ENCODE measurements at places on chromosomes 1 and 21.

DNA sequence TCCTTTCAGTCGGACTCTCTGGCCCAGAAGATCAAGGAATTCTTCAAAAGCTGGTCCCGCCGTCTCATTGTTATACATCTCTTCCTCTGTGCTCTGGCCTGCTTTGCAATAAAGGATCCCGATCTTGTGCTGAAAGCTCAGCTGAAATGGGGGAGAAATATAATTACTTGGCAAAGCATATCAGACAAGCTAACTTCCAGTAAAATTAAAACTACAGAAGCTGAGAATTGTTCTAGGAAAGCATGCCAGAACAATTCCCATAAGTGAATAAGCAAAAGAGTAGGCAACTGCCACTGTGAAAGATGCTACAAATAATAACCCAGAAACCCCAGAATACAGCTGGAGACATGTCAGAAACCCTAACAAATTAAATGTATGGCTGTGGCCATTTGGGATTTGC lies 146.1 kb downstream of the SIPA1L2 start:
- no peak for DNase-seq

- DNase-seq, result peak; percentile 54
Observed at GRCh38 chr1:21293537-21294265, 3.4 kb upstream of the ECE1 start.

- no peak for DNase-seq
Observed at GRCh38 chr21:16215193-16215592, 485.4 kb downstream of the USP25 start.

DNA sequence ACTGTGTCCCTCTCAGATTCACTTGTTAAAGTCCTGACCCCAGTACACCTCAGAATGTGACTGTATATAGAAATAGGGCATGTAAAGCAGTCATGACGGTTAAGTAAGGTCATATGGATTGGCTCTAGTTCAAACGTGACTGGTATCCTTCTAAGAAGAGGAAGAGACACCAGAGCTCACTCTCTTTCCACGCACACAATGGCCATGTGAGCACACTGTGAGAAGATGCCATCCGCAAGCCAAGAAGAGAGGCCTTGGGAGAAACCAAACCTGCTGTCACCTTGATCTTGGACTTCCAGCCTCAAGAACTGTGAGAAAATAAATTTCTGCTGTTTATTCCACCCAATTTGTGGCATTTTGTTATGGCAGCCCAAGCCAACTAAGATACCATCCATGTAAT lies 56.8 kb upstream of the IRF2BP2 start:
- no peak for DNase-seq

GRCh38 chr1:247212627-247213617 lies 41.1 kb upstream of the ZNF124 start:
- DNase-seq, result no peak

DNA sequence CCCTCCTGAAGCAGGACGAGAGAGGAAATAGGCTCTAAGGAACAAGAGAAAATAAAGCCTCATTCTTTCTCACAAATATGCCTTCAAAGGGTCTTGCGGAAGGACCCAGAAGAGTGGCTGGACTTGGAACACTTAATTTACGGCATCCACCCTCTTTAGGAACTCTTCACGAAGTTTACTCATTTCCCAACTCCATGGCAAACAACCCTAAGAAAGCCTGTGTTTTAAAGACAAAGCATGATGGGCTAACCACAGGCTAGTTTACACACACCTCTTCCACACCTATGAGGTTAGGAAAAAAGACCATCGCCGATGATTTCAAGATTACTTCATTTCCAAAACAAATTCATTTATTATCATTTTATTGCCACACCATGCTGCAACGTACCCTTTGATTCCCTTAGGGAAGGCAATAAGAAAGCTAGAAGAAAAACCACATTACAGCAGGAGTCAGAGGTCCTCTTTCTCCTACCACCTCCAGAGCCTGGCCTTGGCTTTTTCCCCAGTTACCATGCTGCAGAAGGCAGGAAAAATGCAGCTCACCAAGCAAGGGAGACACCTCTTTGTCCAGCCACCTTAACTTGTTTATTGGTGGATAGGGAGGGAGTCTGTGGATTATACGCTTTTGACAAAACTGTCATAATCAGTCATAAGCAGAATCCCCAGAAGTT lies 29.6 kb downstream of the CHI3L2 start:
- no peak for DNase-seq

GRCh38 chr1:33893147-33893830 lies 29.4 kb downstream of the HMGB4 start:
- no peak for DNase-seq

DNA sequence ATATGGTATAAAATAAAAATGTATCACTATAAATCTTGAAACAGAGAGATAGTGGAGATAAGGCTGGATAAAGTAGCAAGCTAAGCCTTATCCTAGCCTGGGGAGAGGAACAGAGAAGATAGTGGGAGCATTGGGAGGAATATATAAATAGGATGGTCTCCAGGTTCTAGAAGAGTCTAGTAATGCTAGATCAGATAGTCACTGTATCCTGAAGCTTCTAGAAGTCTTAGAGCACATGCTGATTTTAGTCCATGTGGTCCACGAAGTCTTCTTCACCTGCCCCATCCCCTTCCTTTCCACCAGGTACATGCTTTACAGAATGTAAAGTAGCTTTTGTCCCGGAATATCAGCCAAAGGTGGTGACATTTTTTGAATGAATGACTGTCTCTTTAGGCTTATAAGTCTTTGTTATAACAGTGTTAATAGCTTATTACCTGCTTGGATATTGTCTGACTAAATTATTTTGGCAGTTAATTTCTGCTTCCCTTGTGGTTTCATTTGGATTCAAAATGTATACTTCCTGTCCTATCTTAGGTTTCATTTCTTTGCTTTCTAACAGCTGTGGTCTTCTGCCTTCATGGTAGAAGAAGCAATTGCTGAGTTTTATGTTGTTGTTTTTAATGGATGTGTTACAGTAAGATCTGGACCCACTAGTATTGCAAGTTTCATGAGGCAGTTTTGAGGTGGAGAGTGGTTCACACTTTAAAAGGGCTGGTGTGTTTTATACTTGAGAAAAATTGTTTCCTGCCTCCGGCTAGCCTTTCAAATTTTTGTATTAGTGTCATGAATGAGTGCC lies 5.9 kb downstream of the SMG7 start:
- DNase-seq, result no peak

GRCh38 chr1:11314959-11315358 lies 42.0 kb downstream of the UBIAD1 start:
- no peak for DNase-seq

- no peak for DNase-seq
Observed at GRCh38 chr1:219185486-219186117, 11.9 kb downstream of the LYPLAL1 start.

DNA sequence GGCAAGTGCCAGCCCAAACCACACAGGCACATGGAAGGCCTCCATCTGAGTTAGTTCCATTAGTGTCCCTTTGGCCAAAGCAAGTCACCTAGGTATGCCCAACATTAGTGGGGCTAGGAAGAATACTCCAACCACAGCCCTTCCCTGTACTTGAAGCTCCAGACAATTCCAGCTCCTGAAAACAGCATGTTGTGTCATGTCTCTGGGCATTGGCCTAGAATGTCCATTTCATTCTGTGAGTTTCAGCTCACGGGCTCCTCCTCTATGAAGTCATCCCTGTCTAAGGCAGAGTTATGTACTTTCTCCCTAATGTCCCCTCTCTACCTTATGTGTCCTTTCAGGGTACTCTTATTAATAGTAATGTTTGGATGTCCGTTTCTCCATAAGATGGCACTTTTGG lies 96.5 kb upstream of the SPATA6 start:
- no peak for DNase-seq

DNA sequence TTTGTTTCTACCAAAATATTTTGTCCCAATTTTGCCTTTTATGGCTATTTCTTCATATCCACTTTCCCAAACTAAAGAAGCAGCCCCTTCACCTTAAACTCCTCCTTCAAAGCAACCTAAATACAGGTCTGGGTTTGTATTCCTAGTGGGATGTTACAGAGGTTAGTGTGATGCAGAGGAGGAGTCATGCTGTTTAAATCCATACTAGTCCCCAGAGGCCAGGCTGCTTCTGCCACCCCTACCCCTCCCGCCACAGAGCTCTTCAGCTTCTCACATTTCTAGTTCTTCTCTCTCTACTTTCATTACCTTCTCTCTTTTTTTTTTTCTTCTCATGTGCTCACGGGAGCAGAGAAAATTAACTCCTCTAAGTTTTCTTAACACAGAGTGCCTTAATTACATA lies 29.3 kb downstream of the SELL start:
- DNase-seq, result no peak

- DNase-seq, result no peak
Observed at GRCh38 chr1:117660271-117660965, 54.6 kb downstream of the TENT5C start.

DNA sequence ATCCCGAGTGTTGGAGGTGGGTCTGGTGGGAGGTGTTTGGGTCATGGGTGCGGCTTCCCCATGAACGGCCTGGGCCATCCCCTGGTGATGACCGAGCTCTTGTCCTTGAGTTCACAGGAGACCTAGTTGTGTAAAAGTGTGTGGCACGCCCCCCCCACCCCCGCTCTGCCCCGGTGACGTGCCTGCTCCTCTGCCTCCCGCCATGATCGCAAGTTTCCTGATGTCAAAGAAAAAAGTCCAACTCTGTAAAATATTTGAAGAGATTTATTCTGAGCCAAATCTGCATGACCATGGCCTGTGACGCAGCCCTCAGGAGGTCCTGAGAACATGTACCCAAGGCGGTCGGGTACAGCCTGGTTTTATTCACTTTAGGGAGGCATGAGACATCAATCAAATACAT lies 125.1 kb upstream of the COL6A1 start:
- DNase-seq, result no peak

- DNase-seq, result peak; percentile 19
Observed at GRCh38 chr21:44013380-44014088, 1.4 kb downstream of the TRAPPC10 start.

- DNase-seq, result no peak
Observed at GRCh38 chr1:8903410-8903809, 24.9 kb upstream of the ENO1 start.

GRCh38 chr21:25717491-25718147 lies 17.1 kb downstream of the ATP5PF start:
- DNase-seq, result no peak

DNA sequence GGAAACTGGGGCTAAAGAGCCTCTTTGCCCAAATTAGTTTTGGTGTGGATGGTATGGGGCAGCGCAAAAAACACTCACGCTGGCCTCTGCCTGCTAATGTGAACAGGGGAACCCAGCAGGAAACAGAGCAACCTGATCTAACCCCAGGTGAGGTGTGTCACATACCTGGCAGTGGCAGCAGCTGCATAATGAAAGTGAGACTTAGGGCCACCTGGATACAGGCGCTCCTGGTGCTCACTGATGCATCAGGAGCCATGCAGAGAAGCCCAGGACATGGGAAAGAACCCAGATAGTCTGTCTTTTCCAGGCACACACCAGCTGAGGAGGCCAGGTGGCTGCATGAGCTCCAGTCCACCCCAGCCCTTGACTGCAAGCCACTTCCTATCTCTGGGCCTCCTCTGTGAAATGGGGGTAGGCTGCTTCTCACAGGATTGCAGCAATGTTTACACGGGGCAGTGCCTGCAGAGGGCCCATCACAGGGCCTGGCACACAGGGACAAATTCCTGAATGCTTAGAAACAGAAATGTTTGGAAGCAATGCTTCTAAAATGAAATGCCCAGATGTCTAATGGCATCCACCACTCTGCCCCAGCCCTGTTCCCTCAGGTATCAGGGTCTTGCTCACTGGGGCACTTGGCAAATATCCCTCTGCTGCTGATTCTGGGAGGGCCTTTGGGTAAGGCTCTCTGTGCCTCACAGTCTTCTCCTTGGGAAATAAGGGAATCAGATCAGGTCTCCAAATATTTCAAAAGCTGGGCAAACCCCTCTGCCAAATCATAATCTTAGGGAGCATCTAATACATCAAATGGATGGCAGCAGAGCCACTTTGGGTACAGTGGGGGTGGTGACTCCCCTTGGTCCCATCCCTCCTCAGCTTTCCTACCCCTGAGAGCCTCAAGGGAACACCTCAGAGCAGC lies 19.9 kb downstream of the DHCR24 start:
- DNase-seq, result no peak

DNA sequence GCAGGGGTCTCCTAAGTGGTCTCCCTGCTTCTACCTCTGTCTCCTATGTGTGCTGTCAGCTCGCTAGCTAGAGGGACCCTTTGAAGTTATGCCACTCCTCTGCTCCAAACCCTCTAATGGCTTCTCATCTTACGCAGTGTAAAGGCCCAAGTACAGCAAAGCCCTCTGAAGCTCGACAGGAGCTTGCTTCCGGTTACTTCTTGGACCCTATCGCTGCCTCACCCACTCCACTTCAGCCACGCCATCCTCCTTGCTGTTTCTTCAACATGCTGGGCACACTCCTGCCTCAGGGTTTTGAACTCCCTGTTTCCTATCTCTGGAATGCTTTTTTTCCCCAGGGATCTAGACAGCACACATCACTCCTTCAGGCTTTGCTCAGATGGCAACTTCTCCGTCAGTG lies 102.3 kb upstream of the F3 start:
- DNase-seq, result no peak

GRCh38 chr1:201557572-201557958 lies 18.6 kb downstream of the NAV1 start:
- no peak for DNase-seq

DNA sequence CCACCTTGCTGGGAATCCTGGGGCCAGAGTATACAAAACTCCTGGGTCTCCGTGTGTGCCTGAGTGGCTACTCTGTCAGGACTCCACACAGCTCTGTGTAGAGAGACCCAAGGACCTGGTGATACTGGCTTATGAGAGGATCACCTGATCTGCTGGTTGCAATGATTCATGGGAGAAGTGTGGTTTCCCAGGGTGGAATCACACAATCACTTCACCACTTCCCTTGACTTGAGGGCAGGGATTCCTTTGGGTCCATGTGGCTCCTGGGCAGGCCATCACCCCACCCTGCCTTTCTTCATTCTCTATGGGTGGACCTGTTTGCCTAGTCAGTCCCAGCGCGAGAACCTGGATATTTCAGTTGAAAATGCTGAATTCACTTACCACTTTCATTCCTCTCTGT lies 13.3 kb downstream of the PRSS38 start:
- no peak for DNase-seq

DNA sequence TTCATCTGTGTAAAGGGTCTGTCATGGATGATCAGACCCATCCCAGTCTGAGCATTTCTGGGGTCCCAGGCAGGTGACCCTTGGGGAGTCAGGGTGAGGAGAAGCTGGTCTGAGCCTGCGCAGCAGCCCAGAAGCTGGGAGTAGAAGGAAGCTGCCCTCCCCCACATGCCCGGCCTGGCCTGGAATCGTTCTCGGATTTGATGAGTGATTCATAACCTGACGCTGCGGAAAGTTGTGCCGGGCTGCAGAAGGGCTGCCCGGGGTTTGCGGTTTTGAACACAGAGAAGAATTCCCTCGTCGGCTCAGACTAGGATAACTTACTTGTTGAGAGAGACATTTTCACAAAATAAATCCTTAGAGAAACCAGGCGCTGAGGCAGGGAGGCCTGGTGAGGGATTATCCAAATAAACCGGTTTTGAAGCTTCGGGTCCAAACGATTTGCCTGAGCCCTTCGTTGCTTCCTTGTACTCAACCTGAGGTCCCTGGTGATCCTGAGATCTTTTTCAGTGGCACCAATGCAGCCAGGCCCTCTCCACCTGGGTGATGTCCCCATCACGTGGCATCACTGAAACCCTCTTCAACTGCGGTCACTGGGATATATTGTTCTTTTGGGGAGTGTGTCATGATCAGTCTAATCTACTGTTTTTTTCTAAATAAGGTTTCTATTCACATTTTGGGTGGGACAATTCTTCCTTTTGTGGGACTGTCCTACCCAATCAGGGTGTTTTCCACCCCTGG lies 29.2 kb downstream of the EPHB2 start:
- no peak for DNase-seq

GRCh38 chr1:145961425-145962156 lies 2.8 kb downstream of the ANKRD34A start:
- DNase-seq, result peak; percentile 65

GRCh38 chr1:157968946-157969345 lies 24.5 kb upstream of the KIRREL1 start:
- no peak for DNase-seq

- no peak for DNase-seq
Observed at GRCh38 chr1:245464290-245464689, 309.5 kb downstream of the KIF26B start.

All from CD4-positive, alpha-beta T cell (primary cell).